Stimulated activated CD4-positive, alpha-beta T cell treated with anti-CD3 and anti-CD28 coated beads, Interleukin-4, amount 100 ng/mL, for 24 hours (primary cell): ENCODE measurements at places on chromosomes 13 and 19.

DNA sequence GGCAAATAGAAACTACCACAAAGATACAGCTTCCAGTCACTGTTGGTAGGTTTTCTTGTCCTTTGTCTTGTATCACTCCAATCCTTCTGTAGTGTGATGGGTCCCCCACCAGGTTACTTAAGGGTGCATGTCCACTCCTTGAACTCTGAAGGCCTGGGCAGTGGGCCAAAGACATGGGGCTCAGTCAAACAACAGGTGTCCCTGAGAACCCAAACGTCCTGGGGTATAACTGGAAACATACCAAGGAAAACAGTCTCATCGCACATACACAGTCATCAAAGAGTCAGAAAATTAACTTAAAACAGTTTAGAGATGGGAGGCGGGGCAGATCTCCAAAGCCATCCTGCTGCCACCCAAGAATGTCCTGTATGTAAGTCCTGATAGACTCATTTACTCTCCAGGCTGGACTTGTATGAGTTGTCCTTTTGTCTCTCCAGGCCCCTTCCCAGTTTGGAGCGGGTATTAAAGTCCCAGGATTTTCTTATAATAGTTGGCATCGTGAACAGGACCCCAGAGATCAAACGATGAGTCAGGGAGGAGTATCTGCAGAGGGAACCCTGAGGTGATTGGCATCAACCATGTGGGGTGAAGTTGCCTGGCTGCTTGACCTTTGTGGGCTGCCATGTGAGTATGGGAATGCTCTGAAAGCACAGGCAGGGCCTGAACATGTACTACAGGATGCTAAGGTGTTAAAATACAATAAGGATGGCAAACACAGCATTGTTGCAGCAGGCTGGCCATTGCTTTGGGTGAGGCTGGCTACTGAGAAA, 613.2 kb upstream of the KLF12 start:
- no peak for DNase-seq

GRCh38 chr13:42525035-42525504, 48.9 kb upstream of the TNFSF11 start:
- no peak for DNase-seq

DNA sequence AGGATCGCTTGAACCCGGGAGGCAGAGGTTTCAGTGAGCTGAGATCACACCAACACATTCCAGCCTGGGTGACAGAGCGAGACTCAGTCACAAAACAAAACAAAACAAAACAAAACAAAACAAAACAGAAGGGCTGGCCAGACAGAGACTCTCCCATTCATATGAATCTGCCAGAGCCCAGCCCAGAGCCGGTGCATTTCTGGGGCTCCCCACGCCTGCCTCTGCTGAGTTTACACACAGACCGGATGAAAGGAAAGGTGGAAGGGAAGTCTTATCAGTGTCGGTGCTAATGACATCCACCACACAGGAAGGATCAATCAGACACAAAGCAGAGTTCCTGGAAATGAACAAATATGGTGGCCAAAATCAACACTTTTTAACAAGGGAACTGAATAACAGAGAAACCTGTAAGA, 6.8 kb downstream of the TRAPPC6A start:
- DNase-seq, result peak; percentile 39

DNA sequence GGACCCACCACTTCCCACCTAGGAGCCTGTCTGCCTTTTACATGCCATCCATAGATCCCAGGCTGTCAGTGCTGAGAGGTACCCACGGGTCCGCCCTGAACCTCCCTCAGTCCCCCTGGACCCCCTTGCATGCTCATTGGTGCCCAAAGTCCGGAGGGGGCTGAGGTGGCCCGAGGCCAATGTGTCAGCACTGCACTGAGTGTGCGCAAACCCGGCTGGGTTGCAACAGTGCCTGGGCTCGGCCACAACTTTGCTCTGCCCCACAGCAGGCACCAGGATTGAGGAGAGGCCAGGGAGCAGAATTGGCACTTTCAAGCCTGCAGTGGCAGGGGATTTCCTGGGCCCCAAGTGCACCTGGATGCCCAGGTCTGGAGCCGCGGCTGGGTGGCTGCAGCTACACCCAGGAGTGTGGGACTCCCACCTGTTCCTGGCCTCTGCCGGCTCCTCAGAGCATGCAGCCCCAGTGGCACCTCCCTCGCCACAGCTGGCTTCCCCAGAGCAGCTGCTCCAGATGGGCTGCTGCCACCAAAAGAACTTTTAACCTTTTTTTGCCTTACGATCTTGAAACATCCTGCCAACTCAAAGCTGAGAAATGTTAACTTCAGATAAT, 837.0 kb downstream of the SLITRK6 start:
- no peak for DNase-seq

DNA sequence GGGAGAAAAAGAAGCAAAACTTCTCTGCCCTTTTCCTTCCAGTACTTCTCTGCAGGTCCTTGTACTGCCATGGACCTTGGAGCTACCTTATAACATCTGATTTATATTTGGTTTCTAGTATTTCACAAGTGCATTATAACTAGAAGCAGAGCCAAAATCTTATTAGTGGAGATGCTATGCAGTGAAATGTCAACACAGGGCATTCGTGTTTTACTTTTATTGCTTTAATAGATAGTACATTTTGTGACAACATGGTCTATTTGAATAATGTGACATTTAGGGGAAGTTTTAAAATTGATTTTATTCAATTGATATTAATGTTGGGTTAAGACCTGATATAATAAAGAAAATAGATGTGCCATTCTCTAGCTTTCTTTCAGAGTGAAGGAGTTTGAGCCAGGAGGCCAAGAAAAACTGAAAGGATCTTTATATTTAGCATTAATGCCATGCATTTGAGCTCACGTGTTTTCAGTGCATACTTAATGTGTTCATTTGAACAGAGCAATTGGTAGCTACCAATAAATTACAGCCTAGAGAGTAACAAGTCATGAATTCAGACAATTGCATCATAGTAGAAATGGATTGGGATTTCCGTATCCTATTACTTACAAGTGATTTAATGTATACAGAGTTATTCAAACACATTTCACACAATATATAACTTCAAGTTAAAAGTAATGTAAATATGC, 863.8 kb downstream of the GPC5 start:
- DNase-seq, result no peak

- no peak for DNase-seq
These were observed 2.5 kb downstream of the KLF2 start for GRCh38 chr19:16327169-16327475.
